ENCODE measurements at places on chromosomes 2 and 18.

DNA sequence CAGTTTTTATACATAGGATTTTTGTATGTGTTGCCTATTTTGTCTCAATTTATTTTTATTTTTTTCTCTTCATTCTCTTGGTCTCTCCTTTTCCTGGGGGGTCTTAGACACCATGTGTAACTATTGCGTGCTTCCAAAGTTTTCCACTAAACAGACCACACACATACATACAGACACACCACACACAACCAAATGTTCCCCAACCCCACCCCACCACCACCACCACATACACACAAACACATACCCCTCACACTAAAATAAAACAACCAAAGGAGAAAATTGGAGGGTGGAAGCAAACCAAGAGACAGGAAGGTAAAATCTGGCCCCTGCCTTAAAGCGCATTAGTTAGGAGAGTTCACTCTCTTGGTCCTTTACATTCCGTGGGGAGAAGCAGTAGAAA is 30.0 kb upstream of the ANXA4 start:
- DNase-seq, result no peak

DNA sequence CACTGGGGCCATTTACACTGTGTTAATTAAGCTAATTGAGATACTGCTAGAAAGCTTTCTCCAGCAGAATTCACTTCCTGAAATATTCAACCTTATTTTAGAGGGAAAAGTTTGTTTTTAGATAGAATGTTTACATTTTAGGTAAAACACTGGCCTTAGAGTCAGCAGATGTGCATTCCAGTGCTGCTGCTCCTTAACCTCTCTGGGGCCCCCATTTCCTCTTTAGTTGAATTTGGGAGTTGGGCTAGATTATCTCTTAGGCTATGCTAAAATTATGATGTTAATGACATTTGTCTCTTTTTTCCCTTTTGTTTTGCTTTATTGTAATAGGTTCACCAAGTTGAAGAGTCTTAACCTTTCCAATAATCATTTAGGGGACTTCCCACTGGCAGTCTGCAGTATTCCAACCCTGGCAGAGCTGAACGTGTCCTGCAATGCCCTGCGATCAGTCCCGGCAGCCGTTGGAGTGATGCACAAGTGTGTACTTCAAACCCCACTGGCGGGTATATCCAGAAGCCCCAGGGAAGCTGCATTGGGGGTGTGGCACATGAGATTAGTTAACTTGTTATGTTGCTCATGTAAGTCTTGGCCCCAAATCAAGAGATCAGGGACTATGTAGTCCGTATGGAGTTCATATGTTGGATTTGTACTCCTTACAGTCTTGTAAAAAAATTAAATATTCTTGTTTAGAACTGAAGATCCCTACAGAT is 179.5 kb downstream of the PHLPP1 start:
- DNase-seq, result no peak

DNA sequence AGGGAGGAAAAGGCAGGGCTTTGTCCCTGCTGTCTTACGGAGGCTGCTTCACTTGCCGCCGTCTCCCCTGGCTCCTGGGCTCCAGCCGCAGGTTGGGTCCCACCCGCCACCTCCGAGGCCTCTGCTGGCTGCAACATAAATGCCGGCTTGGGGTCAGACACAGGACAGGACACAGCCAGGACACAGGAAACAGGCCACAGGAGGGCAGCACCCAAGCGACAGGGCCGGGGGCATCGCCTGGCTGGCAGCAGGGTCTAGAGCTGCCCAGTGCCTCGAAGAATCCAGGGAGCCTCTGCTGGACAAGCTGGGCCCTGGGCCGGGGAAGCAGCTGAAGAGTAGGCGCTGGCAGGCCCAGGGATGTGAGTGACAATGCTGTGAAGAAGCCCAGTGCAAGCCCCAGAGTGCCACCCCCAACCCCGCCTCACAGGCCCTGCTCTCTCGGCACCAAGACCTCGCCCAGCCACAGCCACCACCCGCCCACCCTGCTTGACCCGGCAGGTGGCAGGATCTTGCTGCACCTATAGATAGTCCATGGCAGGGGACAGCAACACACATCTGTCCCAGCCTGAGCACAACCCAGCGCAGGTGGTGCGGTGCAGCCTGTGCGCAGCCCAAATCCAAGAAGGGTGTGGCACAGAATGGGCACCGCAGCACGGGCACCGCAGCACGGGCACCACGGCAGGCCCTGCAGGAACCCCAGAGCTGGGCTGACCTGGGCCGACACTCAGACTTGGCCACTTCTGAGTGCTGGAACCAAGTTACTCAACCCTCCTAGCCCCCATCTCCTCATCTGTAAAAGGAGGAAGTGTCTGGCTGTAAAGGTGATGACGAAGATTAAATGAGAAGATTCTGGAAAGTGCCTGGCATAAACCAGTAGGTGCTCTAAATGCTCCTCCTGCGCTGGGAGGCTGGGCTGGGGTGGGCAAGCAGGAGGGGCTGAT is 55.6 kb downstream of the BIN1 start:
- no peak for DNase-seq

- DNase-seq, result no peak
Observed at GRCh38 chr2:196225213-196225612, 53.8 kb upstream of the STK17B start.

DNA sequence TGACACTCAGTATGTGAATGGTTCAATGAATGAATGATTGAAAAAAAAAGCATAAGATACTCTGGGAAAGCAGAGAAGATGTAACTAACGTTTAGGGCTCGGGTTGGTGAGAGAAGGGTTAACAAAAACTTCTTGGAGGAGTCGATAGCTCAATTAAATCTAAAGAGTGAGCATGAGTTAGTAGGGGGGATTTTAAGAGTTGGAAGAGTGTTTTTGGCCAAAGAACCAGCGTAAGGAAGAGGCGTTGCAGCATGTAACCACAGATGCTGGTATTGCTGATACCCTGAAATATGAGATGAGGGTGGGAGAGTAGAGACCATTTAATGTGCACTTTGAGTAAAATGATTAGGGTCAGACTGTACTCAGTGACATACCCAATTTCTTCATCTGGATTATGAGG is 14.5 kb downstream of the ARHGAP28 start:
- no peak for DNase-seq

DNA sequence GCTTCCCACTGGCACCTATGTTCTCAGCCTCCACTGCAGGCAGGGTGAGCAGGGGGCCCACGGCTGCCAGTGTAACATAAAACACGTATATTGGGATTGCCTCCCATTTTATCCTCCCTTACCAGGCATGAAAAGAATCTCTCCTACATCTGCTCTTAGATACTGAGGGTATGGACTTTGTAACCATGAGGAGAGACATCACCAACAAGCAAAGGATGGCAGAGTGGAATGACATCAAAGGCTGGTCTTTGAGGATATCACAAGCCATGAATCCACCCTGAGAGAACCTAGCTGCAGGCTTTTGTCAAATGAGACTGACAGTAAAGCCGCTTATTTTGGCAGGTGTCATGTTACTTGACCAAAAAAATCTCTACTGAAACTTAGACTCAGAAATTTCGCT is 7.4 kb downstream of the NPHP1 start:
- DNase-seq, result no peak

GRCh38 chr2:69382547-69382946 is 4.5 kb downstream of the GFPT1 start:
- DNase-seq, result no peak

- no peak for DNase-seq
Observed at GRCh38 chr2:174836377-174836994, 72.2 kb upstream of the CHRNA1 start.

- no peak for DNase-seq
Observed at GRCh38 chr2:237888389-237888788, 29.0 kb downstream of the RAMP1 start.

DNA sequence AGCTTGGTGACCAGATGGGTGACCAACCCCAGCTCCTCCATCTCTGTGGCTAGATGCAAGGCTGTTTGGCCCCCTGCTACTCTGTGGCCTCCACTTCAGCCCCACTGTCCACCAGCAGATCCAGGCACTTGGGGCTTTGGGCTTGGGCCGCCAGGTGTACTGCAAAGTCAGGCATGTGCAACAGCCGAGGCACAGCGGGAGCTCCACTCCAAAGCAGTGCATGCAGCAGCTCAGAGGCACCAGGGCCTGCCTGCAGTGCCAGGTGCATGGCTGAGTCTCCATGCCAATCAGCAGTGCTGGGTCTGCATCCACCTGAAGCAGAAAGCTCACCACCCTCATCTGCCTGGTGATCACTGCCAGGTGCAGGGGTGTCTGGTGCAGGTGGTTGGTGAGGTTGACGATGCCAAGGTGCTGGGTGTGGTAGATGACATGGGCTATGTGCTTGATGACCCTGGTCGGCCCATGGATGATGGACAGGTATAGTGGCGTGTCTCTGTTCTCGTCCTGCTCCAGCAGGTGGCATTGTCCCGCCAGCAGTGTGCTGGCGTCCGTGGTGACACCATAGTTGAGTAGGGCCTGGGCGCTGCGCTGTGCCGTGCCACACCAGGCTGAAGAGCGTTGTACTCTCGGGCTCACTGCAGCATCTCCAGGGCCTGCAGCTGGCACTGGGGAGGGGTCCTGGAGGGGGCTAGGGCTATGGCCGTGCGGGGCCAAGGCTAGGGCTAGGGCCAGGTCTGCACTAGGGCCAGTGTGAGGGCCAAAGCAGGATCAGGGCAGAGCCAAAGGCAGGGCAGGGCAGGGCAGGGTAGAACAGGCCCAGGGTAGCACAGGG is 1.0 kb upstream of the ANKRD62 start:
- DNase-seq, result no peak

- DNase-seq, result peak; percentile 61
Observed at GRCh38 chr2:185738679-185739472, at the start of gene FSIP2. Gene FSIP2 (plus strand): TSS chr2:185738804. CDS start chr2:185738895, 91 bp downstream.

DNA sequence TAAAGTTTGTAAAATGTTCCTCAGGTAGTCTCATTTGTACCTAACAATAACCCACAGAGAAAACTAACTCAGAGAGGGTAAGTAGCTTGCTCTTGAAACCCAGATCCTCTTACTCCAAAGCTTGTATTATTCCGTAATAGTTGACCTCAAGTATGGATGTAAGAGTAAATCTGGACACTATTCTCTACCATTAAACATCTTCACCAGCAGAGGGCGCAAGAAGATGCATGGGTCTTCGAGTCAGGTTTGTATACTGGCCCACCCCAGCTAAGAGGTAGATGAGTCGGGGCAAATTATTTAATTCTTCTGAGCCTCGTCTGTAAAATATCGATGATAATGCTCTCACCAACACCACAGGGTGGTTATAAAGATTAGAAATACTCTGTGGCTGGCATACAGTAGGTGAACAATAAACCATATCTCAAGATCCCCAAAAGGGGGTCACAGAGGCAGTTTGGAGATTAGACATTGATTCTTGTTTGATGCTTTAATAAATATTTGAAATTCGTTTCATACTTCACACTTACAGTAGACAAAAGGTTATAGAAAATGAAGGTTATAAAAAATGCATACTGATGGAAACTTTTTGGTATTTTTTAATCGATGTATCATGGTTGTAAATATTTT is 3.5 kb upstream of the CABLES1 start:
- peak; percentile 85 for DNase-seq

- no peak for DNase-seq
Observed at GRCh38 chr2:55732854-55733253, 39.2 kb upstream of the PNPT1 start.

- peak; percentile 10 for DNase-seq
Observed at GRCh38 chr2:2328848-2329247, 2.2 kb downstream of the MYT1L start.

DNA sequence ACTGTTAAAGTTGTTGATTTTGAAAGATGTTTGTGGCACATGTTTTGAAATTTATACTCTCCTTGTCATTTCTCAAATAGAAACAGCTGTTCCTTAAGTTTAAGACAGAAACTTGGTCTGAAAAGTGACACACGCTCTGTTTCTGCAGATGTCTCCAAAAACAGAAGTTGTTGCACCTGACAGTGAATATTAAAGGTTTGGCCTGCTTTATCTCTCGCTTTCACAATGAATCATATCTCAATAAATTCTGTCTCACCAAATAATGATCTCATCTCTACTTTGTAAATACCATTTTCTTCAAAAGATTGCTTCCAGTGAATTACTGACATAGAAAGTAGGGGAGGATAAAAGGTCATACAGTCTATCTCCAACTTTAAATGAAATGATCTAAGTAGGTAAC is 294.9 kb upstream of the SYT4 start:
- DNase-seq, result no peak

DNA sequence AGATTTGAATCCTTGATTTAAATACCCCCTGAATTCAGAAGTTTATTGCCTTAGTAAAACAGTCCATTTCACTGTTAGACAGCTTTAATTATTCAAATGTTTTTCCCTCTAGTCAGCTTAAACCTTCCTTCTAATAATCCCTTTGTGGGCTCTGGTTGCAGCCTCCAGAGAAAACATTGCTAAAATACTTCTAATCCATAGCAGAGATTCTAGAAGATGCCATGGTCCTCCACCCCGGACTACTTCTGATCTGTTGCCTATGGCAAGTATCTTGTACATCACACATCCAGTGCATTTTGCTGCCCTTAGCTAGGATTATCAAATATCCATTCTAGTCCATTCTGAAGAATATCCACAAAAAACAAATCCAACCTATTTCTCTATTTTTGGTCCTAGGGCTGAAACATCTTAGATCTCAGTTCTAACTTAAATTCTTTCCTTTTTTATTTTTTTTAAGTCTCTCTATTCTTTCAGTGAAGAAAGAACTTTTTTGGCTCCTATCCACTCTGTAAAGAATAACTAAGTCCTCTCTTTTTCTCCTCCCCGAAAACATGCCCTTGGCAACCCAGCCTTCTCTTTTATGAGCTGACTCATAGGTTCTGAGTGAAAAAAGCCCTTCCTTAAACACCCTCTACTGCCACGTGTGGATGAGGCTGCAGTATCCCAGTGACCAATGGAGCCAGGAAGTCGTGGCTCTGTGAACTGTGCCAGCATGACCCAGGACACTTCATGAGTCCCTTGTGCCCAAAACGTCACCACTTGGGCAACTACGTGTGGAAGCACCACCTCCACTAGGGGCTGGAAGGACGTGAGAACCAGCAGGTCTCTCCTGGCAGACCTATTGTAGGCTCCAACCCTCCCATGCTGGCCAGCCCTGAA is 349.8 kb downstream of the TNS1 start:
- no peak for DNase-seq

DNA sequence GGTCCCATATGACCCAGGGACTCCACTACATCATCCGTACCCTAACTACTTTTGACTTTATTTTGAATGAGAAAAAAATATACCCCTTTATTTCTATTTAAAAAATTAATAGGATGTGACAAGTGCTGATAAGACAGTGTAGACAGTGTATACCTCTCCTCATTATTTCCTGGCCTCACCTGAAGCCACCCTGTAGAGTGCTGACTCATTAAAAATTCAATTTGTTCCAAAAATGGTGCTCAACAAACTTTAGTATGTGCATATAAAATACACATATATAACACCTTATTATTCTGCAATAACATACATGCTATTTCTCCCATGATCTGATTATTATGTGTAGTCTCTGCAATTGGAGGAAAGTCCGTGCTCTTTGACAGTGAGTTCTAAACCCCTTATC is 20.8 kb downstream of the NOL4 start:
- DNase-seq, result no peak

Measured in muscle of arm (tissue), 14 donors.